ENCODE measurements at places on chromosomes 5 and 9.

GRCh38 chr5:39274398-39275085, 55.2 kb upstream of the FYB1 start:
- peak; percentile 25 for DNase-seq

GRCh38 chr5:74266132-74266531, 374.4 kb downstream of the ENC1 start:
- DNase-seq, result no peak

DNA sequence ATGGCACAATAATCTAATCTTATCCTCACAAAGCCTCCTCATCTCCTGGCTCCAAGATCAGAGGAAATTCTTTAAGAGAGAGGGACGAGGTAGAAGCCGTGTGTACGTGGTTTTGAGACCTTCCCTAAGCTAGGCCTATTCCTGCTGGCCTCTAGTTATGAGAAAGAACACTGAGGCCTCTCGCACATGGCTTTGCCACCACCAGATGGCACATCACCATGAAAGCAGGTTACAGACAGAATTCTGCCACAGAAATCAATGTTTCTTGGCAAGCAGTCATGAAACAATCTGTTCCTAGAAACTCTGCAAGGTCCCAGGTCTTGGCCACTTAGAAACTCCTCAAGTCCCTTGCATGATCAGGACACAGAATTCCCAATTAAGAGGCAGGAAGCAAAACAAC, 268.2 kb upstream of the TAS2R1 start:
- peak; percentile 66 for DNase-seq

DNA sequence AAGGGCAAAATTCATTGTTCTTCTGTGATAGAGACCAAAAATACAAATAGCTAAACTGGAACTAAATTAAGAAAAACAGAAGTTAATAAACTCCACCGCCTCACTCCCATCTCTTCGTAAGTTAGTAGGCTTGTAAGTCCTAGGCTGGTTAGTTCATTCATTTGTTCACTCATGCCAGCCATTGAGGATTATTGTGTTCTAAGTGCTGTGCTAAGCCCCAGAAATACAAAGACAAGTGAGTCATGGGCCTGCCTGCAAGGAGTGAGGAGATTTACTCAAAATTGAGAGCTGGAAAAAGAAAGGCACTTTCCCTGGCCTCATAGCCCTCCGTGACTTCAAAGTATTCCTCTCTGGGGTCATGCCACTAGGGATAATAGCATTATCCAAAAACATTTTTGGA, 8.5 kb downstream of the DOCK8 start:
- no peak for DNase-seq

DNA sequence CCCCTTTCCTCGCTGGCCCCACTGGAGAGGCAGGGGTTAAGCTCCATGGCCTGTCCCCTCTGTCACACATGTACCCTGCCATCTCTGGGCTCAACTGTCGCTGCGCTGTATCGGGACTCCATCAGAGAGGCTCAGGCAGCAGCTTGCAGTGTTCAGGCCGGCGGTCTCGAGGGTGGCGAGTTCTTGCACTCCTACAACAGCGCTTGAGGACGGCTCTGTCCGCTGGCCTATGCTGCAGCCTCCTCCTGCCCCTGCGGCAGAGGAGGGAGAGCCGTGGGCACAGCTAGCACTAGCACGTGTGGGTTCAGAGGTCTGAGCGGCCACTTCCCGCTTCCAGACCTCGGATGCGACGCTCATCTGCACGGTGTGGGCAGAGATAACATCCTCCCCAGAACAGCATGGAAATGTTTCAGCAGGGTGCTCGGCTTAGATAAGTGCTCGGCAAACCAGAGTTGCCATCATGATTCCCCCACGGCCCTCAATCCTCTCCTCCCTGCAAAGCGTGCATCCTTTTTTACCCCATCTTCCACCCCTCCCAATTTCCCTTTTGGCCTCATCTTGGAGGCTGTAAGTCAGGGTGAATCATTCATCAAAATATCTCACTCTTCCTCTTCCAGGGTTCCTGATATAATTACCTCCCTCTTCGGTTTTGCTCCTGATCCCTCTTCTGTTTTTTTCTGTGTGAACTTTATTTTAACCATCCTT, 41.9 kb upstream of the FUBP3 start:
- DNase-seq, result no peak

- peak; percentile 54 for DNase-seq
Measured at GRCh38 chr5:111530298-111530740, 18.0 kb upstream of the STARD4 start.

- no peak for DNase-seq
Measured at GRCh38 chr9:108386032-108386431, 469.8 kb downstream of the ACTL7B start.

DNA sequence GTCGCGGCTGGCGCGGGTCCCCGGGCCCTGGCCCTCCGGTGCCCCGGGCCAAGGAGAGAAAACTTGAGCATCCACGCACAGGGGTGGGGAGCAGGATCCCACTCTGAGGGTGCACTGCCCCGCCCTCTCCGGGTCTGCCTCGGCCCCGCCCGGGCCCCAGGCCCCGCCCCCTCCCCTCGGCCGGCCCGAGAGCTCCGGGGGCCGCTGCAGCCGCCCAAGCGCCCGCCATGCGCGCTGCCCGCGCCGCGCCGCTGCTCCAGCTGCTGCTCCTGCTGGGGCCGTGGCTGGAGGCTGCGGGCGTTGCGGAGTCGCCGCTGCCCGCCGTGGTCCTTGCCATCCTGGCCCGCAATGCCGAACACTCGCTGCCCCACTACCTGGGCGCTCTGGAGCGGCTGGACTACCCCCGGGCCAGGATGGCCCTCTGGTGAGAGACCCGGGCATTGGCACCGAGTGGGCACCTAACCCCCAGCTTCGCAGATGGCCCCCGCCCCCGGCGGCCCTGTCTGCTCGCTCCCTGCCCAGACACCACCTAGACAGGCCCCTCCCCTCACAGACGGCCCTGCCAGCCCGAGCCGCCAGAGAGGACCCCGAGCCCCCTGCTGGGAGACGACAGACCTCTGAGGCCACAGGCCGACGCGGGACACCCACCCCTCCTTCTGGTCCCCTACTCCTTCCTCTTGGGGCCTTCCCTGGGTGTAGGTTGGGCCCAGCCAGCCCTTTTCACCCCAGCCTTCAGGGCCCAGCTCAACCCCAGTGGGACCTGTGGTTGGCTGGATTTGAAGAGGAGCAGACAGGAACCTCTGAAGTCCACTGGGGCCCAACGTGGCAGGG, at the start of gene CERCAM:
CERCAM (plus strand) TSS at position 207 of the 831 bp plus-strand sequence; CDS start at position 228, 21 bp downstream.
- DNase-seq, result no peak

DNA sequence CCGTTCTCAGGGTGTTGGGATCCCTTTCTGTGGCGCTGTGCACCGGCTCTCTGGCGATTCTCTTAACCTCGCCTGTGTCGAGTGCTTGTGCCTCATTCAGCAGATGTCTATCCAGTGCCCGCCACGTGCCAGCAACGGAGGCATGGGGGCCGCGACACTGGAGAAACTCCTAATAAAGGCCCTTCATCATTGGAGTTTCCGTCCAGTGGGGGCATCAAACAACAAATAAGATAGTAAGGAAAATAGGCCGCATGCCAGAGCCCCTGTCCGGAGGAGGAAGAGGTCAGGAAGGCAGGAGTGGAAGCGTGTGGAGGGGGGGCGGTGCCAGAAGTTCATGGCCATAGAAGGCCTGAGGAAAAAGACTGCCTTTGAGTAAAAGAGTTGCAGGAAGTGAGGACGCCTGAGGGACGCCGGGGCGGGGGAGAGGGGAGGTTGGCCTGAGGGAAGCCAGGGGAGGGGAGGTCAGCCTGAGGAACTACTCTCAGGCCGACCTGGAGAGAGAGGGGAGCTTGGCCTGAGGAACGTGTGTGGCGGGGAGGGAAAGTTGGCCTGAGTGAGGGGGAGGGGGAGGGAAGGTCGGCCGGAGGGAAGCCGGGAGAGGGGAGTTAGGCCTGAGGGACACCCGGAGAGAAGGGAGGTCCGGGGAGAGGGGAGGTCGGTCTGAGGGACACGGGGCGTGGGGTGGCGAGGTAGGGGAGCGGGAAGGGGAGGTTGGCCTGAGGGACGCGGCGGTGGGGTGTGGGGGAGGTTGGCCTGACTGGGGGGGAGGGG, 82.2 kb downstream of the CACNA1B start:
- DNase-seq, result no peak

DNA sequence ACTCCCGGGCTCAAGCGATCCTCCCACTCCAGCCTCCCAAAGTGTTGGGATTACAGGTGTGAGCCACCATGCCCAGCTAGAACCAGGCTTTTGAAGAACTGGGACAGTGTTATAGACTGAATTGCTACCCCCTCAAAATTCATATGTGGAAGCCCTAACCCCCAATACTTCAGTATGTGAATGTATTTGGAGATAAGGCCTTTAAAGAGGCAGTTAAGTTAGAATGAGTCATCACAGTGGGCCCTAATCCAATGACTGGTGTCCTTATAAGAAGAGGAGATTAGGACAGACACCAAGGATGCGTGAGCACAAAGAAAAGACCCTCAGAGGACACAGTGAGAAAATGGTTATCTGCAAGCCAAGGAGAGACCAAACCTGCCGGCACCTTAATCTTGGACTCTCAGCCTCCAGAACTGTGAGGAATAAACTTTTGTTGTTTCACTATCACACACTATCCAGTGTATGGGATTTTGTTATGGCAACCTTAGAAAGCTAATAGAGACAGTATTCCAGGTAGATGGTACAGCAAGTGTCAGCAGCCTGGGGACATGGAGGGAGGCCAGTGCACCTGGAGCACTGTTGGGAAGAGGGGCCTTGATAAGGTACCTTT, 31.4 kb upstream of the ERGIC1 start:
- DNase-seq, result no peak

DNA sequence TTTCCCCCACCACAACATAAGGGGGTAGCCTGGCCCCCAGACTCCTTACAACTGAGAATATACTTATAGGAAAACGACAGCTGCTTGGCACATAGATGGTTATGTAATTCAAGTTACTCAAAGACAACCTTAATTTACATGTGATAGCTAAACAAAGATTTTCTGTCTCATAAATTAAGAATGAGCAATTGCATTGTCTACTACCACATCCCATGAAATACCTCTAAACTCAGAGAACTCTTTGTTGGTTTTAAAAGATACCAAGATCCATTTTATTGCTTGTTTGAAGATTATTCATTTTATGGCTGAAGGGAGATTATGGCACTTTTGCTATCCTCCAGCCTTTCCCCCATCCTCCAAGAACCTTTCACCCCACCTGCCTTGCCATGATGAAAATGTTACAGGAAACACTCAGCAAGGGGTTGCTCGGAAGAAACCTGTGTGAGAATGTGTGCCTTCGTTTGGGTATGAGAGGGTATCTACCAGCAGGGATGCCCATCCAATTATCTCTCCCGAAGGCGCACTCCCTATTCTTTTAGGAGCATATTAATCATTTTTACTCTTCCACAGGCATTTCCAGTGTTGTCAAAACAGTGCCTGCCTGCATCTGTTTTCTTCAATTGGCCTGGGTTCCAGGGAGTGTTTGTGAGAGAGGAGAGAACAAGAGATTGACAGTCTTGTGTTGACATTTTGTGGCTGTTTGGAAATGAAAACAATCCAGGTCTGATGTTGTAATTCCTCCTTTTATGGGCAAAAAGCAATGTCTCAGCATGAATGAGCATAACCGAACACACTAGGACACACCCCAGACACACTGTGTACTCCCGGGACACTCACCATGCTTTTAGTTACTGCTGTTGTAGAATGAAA, 208.0 kb upstream of the ANKRD55 start:
- DNase-seq, result peak; percentile 10

DNA sequence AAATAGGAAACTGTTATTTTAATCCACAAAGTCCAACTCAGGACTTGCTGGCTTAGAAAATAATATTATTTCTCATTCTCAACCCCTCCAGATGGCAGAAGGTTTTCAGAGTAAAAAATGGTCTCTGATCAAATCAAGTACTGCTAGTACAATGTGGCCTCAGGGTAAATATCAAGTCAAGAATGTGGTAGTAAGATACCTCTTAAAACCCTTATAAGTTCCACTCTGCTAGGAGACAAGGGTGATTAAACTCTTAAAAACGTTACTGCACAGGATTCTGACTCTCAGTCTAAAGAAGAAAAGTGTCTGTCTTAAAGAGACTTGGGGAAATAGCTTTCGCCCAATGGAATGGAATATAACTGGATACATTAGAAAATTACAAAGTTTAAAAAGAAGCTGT, 120.8 kb upstream of the PDE4D start:
- DNase-seq, result no peak

GRCh38 chr9:98022447-98022846, 34.1 kb upstream of the NANS start:
- no peak for DNase-seq

DNA sequence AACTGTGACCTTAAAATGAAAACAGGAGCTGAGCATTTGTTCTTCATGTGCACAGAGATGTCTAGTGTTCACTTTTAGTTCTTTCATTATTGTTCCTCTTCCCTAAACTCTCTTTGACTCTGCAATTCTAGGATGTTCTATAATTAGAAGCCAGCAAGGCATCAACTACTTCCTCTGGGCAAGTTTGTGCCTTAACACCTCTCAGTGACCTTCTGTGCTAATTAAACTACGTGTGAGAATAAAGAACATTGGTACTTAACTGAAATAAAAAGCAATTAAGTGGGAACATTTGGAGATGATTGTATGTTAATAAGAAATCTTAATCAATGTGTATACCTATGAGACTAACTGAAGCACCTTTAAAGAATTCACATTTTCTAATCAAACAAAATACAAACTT, 242.8 kb downstream of the RASEF start:
- no peak for DNase-seq

- DNase-seq, result peak; percentile 10
Measured at GRCh38 chr9:18947892-18948339, 85.1 kb downstream of the SAXO1 start.

GRCh38 chr5:174425271-174425963, 299.0 kb upstream of the MSX2 start:
- DNase-seq, result no peak

- no peak for DNase-seq
Measured at GRCh38 chr9:95845751-95846150, 29.7 kb upstream of the ERCC6L2 start.

DNA sequence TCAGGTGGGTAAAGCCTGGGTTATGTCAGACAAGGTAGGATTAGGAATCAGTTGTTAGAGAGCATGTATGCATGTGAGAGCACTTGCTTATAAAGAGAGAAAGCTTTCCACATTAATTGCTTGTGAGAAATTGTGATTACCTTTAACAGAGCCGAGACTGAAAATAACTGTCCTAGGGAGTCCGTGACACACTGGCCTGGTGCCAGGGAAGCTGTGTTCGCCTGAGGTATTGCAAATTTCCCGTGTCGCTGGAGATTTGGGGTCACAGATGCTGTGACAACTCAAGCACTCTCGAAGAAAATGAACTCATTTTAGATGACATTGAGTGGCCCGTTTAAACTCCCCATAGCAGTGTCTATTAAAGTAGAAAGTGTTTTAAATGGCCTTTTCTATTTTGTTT, 9.6 kb downstream of the SLC1A1 start:
- no peak for DNase-seq

- no peak for DNase-seq
Measured at GRCh38 chr5:23026252-23027170, 173.4 kb upstream of the CDH12 start.

DNA sequence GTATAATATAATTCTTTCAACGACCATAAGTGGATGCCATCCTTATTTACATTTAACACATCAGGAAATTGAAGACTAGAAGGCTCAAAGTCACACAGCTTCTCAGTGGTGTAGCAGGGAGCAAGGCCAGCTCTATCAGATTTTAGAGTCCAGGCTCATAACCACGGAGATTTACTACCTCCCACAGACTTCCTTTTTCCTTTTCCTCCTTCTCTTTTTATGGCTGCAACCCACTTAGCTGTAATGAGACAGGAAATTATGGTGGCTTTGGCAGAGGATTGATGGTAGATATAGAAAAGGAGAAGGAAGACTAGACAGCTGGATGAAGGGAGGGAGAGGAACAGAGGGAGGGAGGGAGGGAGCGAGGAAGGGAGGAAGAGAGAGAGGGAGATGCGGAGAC, 47.4 kb downstream of the SPEF2 start:
- DNase-seq, result no peak
